ENCODE measurements at places on chromosomes 12 and 14.

- DNase-seq: no peak
Measured at GRCh38 chr12:67624355-67624754, 24.2 kb upstream of the DYRK2 start.

GRCh38 chr12:130104571-130105106, 57.6 kb upstream of the FZD10 start:
- no peak for DNase-seq

DNA sequence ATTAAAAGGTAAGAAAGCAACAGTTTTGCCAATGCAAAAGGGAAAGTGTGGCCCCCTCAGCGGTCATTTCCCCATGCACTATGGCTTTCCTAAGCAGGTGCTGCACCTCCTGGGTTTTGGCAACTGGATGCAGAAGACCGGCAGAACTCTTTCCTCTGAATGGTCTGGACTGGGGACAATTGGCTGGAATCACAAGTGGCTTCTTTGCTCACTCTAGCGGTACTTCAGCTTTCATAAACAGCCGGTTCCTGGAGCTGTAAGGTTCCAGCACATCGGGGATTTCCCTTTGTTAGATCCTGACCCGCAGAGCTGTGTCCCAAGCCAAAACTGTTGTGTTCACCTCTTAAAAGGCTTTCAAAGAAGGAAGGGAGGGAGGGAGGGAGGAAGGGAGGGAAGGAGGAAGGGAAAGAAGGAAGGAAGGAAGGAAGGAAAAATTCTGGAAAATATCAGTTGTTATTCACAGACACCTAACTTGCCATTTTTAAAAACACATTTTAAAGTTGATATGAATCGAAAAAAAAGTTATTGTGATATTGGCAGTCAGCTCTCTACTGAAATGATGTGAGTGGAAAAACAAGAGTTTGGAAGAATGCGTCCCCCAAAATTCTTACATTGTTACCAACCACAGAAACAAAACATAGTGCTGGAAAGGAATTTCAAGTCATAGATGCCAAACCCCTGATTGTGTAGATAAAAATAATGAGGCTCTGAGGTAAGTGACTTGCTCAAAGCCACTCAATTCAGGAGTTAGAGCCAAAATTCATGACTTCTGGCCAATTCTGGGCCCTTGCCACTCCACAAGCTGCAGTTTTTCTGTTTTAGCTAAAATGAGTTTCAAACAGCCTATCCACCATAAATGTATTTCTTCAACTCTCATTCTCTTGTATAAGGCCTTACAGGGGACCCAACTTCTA, 220.6 kb upstream of the HMGA2 start:
- DNase-seq: no peak

GRCh38 chr12:76480796-76481195, 78.8 kb downstream of the OSBPL8 start:
- DNase-seq: no peak

GRCh38 chr12:92857818-92858217, 71.3 kb downstream of the EEA1 start:
- DNase-seq: no peak

DNA sequence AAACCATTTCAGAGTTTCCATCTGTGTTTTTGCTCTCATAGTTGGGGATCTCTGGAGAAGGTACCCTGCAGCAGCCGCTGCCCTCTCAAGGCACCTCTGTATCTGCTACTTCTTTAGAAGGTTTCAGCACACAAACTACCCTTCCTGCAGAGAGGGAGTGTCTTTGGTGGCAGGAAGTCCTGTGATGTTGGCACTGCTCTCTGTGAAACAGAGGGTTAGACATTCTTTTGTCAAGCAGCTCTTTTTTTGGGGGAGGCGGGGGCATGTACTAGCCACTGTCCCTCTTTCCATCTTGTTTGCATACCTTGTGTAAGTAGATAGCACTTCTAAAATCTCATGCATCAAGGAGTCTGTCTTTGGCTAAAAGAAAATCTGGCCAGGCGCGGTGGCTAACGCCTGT, 352.6 kb downstream of the BMP4 start:
- DNase-seq: no peak

- DNase-seq: no peak
Measured at GRCh38 chr14:23750357-23750756, 114.2 kb downstream of the DHRS2 start.

GRCh38 chr12:12561371-12562015, 1.2 kb downstream of the DUSP16 start:
- no peak for DNase-seq

DNA sequence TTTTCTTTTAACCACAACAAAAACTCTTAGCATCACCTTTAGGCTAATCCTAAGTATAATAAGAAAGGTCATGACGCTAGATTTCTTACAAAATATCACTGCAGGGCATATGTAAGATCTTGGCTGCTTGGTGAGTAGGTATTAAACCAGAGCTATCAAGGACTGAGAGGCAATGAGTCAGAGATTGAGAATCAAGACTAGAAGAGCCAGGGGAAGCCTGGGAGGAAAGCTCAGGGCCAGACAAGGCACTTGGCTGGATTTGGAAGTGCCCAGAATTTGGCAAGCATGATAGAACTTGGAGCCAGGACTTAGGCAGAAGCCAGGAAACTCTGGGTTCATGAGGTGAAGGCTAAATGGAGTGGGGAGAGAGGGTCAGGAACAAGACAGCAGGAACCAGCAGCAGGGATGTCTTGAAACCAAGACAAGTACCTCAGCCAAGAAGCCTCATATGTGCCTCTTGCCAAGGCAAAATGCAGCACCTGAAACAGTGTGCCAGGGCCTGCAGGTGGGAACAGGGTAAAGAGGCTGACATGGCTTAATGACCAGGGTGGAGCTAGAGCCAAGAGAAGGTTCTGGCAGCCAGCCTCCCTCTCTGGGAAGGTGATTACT, 49.9 kb downstream of the PTHLH start:
- no peak for DNase-seq

GRCh38 chr14:95489214-95490137, 27.0 kb downstream of the SYNE3 start:
- no peak for DNase-seq

GRCh38 chr12:42774238-42774637, 184.7 kb upstream of the PRICKLE1 start:
- no peak for DNase-seq

DNA sequence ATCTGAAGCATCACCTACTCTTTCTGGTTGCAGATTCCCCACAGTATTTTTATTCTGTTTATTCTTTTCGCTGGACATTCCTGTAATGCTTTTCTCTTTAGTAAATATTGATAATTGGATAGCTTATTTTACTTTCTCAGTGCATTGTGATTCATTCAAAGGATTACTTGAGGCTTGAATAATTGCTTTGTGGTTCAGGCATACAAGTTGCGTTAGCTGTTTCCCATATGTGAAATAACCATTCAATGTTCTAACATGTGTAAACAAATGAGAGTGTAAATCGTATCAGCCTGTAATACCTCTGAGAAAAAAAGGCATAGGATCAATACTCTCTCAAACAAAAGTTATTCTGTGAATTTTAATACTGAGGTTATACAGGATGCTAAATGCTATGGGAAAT, 1004.2 kb upstream of the SEL1L start:
- DNase-seq: no peak

GRCh38 chr14:61736751-61737150, 25.5 kb upstream of the SNAPC1 start:
- DNase-seq: no peak

All from NCI-H187 treated with DMSO at 0.1 percent for 48 hours (cell line).